ENCODE measurements at places on chromosomes 5 and 9.

DNA sequence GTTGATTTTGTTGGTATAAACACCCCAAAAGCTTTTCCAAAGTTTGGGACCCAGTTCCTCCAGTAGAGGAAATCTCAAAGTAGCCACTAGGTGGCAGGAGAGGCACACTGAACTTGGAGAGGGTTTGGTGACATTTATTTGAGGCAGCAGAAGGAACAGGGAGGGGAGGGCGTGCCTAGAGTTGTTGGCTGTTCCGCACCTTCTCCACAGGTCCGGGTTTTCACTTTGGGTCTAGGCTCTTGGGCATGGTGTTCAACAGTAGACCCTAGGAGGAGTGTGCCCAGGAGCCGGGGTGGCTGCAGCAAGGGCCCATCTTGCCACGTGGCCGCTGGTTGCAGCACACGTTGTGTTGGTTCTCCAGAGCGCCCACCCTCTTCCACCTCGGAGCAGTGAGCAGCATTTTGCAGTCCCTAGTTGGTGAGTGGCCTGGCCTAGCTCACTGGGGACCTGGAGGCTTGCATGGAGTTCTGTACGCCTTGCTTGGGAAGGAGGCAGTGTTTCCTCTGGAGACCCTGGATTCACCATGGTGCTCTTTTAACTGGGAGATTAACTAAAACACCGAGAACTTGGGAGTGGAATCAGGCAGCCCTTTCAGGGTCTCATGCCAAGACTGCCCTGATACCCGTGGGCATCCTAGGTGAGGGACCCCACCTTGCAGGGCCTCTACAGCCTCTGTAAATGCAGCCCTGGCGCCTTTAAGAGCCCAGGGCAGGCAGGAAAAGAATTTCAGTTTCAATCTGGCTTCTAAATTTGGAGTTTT is 28.2 kb downstream of the PTPA start:
- peak overlapping the region; percentile 29 for H3K4me3 ChIP-seq
- no peaks in the 10 kb centered on the region for H3K36me3 ChIP-seq
- no peaks in the 10 kb centered on the region for H3K27me3 ChIP-seq
- H3K27ac ChIP-seq, result peak overlapping the region; percentile 98
- H3K4me1 ChIP-seq, result peaks cover 43% of the 10 kb centered on the region
- DNase-seq, result peak; percentile 75

DNA sequence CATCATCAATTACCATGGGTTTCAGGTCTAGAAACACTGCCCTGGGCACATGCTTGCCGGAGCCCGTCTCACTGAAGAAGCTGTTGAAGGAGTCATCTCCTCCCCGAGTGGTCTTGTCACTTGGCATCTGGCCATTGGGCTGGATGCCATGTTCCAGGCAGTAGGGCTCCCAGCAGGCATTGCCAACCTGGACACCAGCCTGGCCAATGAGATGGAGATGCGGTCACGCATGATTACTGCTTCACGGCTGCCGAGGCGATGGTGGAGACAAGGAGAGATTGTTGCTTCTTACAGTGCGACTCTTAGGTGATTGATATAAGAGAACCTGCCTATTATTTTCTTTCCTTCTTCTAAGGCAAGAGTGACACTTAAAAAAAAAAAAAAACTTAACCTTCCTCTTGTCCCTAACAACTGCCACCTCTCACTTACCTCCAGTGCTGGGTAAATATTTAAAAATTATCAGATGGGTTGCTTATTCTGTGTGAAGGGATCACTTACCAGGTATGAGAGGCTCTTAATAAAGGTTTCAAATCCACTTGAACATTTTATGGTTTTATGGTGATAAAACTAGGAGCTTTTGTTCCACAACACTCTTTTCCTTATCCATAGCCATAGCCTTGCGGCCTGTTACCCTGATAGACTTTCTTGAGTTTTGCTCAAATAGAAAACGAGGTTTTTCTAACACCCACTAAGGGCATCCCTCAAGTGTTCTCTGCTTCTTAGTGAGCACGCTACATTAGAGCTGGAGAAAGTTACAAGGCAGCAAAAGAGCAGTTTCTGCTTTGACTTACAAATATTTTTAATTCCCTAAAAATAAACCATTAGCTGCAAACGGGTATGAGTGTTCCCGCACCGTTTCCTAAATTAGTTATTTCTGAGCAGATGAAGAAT is 41.2 kb downstream of the NIM1K start:
- H3K4me1 ChIP-seq, result no peaks in the 10 kb centered on the region
- DNase-seq, result no peak
- H3K4me3 ChIP-seq, result no peak overlapping the region
- H3K27ac ChIP-seq, result no peak overlapping the region
- no peaks in the 10 kb centered on the region for H3K27me3 ChIP-seq
- no peaks in the 10 kb centered on the region for H3K36me3 ChIP-seq

DNA sequence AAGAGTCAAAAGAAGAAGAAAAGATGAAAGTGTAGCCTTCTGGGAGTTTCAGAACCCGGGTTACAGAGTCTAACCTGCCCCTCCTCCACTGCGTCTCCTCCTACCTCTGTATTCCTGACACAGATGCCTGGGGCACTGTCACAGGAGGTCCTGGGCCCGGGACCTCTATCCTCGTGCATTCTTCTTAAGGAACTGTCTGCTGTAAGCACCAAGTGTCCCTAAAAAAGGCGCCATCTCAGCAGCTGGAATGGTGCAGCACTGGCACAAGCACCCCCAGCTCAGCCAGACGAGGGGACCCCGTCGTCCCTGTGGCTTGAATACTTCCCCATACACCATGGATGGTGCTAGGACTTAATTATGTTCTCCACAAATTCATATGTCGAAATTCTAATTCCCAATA is 35.8 kb upstream of the MVB12B start:
- no peaks in the 10 kb centered on the region for H3K27me3 ChIP-seq
- no peak overlapping the region for H3K4me3 ChIP-seq
- no peaks in the 10 kb centered on the region for H3K4me1 ChIP-seq
- no peak overlapping the region for H3K27ac ChIP-seq
- no peaks in the 10 kb centered on the region for H3K36me3 ChIP-seq
- DNase-seq, result no peak

DNA sequence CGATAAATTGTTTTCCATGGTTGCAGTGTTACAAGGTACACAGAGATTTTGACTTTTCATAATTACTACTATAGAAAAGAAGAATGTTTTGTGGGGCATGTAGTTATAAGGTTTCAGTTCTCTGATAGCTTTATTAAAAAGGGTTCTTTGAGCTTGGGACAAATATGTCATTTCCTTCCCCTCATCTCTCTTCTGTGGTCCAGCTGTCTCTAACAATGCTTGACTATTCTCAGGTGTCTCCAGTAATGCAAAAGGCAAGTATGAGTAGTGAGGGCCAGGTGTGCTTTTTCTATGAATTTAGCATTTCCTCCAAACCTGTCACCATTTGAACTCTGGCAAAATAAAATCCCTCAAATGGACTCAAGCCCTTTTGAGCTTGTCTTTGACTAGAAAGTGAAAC is 84.3 kb downstream of the SLF1 start:
- H3K4me1 ChIP-seq, result no peaks in the 10 kb centered on the region
- H3K4me3 ChIP-seq, result no peak overlapping the region
- H3K36me3 ChIP-seq, result no peaks in the 10 kb centered on the region
- no peak for DNase-seq

DNA sequence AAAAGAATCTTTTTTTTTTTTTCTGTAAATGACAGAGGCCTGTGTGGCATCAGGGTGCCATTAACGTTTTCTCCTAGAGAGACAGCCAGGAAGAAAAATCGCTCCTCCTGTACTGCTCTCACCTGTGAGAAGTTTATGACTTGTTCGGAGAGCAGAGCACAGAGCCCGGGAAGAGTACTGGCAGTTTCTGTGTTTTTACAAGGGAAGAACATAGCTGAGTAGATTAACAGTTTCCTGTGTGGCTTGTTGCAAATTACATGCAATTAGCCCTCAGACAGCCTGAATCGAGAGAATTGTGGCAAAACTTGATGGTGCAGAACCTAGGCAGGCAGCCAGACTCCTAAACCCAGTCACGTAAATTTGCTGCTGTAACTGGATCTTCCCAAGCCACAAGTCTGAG is 32.1 kb downstream of the PRKACG start:
- no peaks in the 10 kb centered on the region for H3K27me3 ChIP-seq
- no peaks in the 10 kb centered on the region for H3K36me3 ChIP-seq
- no peak overlapping the region for H3K4me3 ChIP-seq
- no peak overlapping the region for H3K27ac ChIP-seq
- H3K4me1 ChIP-seq, result no peaks in the 10 kb centered on the region

GRCh38 chr5:130885691-130886090 is 279.4 kb downstream of the HINT1 start:
- no peak overlapping the region for H3K4me3 ChIP-seq
- H3K4me1 ChIP-seq, result no peaks in the 10 kb centered on the region
- H3K27me3 ChIP-seq, result no peaks in the 10 kb centered on the region
- DNase-seq, result no peak
- no peak overlapping the region for H3K27ac ChIP-seq

DNA sequence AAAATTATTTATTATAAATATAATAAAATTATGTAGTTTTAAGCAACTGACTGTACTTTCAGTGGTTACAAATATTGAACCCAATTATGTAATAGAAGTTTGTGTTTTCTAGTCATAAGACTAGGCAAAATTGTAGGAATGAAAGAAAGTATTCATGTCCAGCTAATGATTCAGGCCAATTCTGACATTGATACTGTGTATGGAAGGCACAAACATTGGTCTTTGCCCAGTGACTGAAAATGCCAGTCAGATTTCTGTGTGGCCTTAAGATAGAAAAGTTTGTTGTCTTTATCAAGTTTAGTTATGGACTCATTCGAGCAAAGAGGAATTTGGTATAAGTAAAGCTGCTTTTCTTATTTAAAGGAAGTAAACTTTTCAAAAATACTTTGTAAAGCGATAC is 60.3 kb downstream of the SLC12A2 start:
- H3K4me1 ChIP-seq, result no peaks in the 10 kb centered on the region
- H3K27me3 ChIP-seq, result no peaks in the 10 kb centered on the region
- H3K36me3 ChIP-seq, result no peaks in the 10 kb centered on the region
- DNase-seq, result no peak

DNA sequence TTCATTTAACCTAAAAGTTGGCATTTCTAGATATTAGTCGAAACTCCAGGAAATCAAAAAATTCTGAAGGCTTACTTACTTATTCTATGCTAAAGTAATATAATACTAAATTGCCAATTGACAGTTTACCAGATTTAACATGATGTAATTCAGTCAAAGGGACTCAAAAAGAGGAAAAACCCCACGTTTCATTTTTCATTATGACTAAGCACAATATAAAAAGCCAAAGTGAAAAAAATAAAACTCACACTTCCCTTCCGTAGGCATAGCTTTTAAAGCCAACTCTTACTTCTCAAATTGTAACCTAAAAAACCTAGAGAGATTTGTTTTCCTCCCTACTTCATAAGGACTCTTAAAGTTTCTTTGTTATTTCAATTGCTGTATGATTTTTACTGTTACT is 146.6 kb downstream of the RAPGEF6 start:
- no peak overlapping the region for H3K27ac ChIP-seq
- DNase-seq, result no peak
- H3K4me3 ChIP-seq, result no peak overlapping the region
- no peaks in the 10 kb centered on the region for H3K36me3 ChIP-seq

DNA sequence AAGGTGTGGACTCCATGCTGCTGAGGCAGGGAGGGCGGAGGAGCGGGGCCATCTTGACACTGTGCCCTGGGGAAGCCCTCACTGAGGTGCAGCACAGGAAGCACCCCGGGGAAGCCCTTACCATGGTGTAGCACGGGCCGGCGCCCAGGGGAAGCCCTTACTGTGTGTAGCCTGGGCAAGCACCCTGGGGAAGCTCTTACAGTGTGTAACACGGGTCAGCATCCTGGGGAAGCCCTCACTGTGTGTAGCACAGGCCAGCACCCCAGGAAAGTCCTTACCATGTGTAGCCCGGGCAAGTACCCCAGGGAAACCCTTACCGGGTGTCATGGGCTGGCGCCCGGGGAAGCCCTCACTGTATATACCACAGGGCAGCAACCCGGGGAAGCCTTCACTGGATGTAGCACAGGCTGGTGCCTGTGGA is 62.6 kb upstream of the ZNF354B start:
- H3K4me3 ChIP-seq, result no peak overlapping the region
- H3K27ac ChIP-seq, result no peak overlapping the region
- DNase-seq, result no peak
- no peaks in the 10 kb centered on the region for H3K36me3 ChIP-seq
- no peaks in the 10 kb centered on the region for H3K27me3 ChIP-seq

DNA sequence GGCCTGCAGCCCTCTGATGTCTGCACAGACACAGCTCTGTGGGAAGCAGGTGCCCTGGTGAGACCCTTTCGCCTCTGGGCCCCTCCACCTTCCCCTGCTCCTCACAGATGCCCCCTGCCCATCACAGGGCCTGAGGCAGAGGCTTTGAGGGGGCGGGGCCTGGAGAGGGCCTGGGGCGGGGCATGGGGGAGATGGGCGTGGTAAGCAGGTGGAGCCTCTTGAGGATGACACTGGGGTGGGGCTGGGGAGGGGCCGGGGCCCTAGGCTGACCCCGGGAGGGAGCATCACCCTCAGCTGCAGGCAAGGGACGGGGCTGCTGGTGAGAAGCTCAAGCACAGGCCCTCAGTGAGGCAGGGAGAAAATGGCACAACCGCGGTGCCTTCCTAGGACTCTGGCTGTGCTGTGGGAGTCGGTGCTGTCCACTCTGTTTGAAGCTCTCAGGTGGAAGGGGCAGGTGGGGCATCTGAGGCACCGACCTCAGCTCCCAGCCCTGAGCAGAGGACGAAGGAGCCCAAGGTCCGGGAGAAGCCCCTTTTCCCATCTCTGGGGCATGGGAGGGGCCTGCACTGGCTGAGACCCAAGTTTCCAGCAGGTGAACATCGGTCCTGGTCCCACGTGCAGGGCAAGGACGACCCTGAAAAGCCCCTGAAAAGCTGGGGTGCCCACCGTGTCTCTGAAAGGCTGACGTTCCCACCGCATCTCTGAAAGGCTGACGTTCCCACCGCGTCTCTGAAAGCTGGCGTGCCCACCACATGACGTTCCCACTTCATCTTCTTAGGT is 17.5 kb upstream of the SLC9A3 start:
- H3K27me3 ChIP-seq, result no peaks in the 10 kb centered on the region
- no peaks in the 10 kb centered on the region for H3K36me3 ChIP-seq
- H3K27ac ChIP-seq, result no peak overlapping the region
- no peak for DNase-seq

DNA sequence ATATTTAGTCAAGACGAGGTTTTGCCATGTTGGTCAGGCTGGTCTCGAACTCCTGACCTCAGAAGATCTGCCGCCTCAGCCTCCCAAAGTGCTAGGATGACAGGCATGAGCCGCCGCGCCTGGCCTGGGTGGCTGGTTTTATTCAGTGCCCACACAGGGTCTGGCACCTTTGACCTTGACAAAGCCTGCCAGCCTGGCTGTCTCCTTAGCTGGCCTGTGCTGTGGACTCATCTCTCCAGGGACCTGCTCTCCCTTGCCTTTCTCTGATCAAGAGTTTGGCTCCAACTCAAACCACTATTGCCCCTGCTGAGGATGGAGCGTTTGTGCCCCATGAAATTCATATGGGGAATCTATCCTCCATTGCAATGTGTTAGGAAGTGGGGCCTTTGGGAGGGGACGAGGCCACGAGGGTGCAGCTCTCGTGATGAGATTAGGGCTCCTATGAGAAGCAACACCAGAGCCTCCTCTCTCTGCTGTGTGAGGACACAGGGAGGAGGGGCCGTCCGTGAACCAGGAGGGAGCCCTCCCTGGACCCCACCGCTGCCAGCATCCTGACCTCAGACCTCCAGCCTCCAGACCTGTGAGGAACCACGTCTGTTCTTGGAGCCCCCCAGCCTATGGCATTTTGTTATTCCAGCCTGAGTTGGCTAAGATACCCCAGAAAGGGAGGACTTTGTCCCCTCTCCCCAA is 45.0 kb downstream of the MRPL36 start:
- H3K27ac ChIP-seq, result no peak overlapping the region
- H3K36me3 ChIP-seq, result no peaks in the 10 kb centered on the region
- H3K4me1 ChIP-seq, result no peaks in the 10 kb centered on the region
- H3K27me3 ChIP-seq, result no peaks in the 10 kb centered on the region
- H3K4me3 ChIP-seq, result no peak overlapping the region
- no peak for DNase-seq

All from ovary (tissue), 10 donors.